GM03348 (cell line): ENCODE measurements at places on chromosomes 2 and 18.

DNA sequence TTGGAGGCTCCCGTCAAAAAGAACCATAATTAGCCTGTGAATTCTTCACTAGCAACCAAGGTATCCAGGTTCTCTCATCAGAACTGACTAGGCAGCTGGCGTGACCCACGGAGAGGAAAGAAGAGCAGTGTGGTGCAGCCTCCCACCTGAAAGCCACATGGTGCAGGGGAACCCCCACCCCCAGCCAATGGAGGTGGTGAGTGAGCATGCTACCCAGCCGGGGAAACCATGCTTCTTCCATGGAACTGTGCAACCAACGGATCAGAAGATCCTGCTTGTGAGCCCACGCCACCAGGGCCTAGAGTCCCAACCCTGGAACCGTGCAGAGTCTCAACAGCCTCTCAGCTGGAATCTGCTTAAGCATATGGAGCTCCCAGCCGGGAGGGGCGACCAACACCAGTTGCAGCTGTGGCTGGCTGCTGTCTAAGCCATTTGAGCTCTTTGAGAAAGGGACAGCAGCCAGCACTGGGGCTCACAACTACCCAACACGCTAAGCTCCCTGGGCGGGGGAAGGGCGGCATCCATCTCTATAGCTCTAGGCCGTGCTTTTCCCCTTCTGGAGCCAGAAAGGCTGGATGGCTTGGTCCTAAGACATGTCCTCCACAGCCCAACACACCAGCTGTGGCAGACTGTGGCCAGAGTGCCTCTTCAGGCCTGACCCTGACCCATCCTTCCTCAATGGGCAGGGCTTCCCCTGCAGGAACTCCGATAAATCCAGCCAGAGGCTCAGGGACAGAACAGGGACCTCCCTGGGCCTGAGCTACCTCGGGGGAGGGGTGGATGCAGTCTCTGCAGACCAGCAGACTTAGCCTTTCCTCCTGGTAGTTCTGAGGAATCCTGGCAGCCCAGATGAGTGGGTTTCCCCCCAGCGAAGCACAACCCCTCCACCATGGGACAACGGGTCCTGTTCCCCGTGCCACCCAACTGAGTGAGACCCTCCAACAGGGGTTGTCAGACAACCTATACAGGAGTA lies 151.4 kb upstream of the NXPH2 start:
- no peak for DNase-seq

DNA sequence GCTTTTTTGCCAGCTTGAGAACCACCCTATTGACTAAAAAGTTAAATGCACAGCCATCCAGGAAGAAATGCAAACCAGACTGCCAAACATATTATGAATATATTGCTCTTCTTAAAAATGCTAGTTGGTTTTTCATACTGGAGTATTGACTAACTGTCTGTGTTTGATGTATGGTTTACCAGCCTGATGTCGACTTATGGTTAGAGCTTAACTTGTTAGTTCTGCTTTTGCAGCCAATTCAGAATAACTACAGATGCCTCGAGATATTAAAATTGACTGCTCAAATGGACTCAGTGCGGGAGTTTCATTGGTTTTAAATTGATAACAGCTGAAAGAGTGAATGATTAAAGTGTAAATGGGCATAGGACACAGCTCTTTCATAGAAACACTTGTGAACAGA lies 369.8 kb downstream of the ARHGAP15 start:
- no peak for DNase-seq

- peak; percentile 32 for DNase-seq
Measured at GRCh38 chr18:9796935-9797549, 88.7 kb upstream of the TXNDC2 start.

GRCh38 chr2:3749201-3749600 lies 45.8 kb downstream of the DCDC2C start:
- DNase-seq, result no peak

- no peak for DNase-seq
Measured at GRCh38 chr18:43800584-43800983, 523.3 kb upstream of the SYT4 start.
